ENCODE measurements at places on chromosomes 7 and 10.

DNA sequence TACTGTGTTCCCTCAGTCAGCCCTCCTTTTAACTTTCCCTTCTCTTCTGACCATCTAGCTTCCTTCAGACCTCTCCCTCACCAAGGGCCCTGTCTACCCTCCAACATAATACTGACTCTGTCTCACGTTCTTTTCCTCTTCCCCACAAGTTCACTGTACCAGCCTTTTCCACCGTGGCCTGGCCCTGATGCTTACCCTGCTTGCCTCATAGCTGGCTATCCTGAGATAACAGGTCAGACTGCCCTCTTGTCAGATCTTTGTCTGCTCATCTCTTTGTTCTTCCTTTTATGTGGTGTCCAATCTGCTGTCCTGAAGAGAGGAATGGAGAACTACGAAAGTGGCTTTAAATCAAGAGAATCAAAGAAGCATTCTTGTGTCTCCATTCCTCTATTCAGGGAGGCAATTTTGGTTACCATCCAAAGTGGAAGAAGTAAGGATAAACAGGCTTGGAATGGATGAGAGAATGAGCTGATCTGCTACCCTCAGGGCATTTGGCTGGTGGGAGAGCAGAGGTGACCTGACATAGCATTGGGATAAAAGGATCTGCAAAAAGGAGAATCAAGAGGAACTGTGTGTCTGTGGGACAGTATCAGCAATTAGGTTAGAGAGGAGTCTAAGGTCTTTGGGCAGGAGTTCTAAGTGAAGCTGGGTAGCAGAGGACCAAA is 8.1 kb downstream of the BTAF1 start:
- no peak for DNase-seq

DNA sequence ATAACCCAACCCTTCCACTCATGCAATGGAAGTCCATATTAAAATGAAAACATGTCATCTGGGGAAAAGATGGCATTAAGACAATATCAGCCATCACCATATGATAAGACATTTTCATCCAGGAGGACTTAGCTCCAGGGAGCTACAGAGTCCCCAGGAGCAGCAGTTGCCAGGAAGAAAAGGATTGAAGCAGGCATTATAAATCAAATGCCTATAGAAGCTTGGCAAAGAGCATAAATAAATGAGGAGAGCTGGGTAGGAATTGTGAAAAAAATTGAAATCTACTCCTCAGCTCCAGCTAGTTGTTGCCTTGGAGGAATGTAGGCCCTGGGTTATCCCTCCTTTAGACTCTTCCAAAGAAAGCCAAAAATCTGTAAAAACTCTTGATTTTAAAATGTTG is 42.5 kb downstream of the FAM13C start:
- DNase-seq, result no peak

- DNase-seq, result no peak
Measured at GRCh38 chr10:10942441-10942840, 75.2 kb upstream of the CELF2 start.

- no peak for DNase-seq
Measured at GRCh38 chr7:44580945-44581878, 819 bp downstream of the TMED4 start.

GRCh38 chr7:88492153-88492552 is 185.5 kb upstream of the STEAP4 start:
- no peak for DNase-seq

DNA sequence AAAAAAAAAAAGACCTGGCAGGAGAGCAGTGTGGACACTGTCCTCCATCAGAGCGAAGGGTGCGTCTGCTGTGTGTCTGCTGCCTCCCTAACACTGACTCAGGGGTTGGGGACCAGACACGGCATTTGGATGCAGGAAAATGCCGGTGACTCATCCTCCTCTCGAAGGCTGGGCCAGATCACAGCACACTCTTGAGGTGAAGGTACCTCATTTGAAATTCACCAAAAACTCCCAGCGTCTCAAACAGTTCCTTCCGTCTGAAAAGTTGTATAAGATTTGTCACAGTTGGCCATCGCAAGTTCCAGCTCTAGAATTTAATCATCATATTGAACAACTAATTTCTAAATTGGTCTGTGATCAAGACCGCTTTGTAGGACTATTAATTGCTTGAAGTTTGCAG is 118.1 kb upstream of the LYZL2 start:
- DNase-seq, result no peak

DNA sequence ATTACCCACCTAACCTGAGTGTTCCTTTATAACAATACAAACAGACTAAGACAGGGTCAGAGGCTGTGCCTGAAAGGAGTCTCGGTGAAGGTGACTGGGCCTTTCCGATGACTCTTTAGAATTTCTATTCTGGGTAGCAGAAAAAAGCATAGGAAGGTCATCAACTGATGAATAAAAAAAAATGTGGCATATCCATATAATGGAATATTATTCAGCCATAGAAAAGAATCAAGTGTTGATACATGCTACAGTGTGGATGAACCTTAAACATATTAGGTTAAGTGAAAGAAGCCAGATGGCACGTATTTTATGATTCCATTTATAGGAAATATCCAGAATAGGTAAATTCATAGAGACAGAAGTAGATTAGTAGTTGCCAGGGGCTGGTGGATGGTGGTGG is 83.4 kb downstream of the LRMDA start:
- no peak for DNase-seq

Measured in omental fat pad (tissue), 4 donors.